ENCODE measurements at places on chromosomes 1 and 21.
A peak's percentile ranks its signal among the peaks of the same experiment; 100 is the strongest.

DNA sequence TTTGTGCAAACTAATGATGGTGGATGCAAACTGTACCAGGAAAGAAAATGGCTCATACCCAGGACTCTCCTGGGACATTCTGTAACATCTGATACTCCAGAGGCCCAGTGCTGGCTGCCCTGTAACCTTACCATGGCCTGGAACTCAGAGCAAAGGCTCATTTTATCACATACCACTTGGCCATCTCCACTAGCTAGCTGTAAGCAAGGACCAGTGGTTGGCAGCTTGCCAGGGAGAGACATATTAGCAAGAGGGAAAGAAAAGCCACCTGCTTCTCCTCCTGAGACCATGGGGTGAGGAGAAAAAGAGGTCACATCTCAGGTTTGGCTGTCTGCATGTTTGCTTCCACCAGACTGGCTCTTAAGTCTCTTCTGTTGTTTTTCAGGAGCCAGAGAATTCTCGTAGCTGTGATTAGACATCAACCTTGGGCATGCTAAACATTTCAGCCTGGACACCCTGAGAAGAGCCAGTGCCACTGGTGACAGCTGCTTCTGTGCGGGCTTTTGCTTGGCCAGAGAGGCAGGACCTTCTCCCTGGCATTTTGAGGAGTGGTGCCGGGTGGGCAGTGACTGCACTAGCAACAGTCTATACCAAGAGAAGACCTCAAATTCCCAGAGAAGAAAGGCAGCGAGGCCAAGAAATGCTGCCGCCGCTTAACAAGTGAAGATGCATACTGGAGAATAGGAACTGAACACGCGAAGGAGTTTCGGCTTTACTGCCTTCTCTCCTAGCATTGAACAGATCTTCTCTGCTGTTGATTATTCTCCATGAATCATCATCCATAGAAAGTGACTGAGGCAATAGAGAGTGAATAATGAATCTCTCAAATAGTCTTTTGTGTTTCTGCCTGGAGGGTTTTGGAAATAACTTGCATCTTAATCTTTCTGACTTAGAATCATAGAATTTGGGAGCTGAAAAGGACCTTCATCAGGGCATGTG, 6.7 kb upstream of the INKA2 start:
- no peak for DNase-seq

DNA sequence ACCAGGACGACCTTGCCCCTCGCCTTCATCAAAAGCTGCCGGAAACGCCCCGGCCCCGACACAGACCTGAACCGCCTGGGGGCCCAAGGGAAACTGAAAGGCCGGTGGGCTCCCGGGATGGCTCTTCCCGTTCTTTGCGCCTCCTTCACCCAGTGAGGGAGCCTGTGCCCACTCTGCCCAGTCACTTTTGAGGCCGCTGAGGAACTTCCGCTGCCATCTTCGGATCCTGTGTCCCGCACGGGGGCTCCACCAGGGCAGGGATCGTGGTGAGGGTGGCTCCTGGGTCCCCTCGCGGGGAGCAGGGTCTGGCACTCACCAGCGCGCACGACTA, 104.0 kb downstream of the PPIAL4G start:
- DNase-seq: no peak

DNA sequence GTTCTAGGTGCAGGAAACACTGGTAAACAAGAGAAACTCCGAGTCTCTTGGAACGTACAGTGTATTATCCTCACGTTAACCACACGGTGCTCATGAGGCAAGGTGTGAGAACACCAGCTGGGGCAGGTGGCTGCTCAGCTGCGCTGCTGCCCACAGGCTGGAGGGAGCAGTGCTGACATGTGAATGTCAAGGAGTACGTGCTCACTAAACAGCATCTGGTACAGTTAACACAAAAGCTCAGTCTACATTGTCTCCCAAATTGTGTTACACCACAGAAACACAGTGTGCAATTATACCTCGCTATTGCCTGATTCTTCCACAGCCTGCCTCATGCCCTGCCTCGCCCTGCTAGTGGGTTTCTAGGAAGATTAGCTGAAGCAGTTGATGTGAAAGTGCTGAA, 138.4 kb downstream of the GLIS1 start:
- DNase-seq: no peak

DNA sequence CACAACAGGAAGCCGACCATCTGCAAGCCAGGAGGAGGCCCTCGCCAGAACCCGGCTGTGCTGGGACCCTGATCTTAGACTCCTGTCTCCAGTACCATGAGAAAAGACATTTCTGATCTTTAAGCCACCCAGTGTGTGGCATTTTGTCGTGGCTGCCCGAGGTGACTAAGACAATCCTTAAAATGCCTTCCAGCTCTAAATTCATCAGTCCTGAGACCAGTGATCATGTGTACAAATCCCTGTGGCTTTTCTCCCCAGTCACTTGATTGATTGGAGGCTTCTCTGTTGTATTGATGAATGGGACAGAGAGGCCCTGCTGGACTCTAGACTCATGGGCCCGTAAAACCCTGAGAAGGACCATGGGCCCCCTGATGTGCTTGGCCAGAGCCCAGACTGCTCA, 36.1 kb downstream of the B3GALT5 start:
- no peak for DNase-seq

- peak; percentile 17 for DNase-seq
Observed at GRCh38 chr1:185156288-185156853, 382 bp downstream of the TRMT1L start.

Measured in astrocyte (in vitro differentiated cells and primary cell).